ENCODE measurements at places on chromosomes 3 and 15. TPM values are rescaled to one million over a fixed set of nuclear protein-coding genes. Genes with fewer than 3 reads are reported as not detected.

GRCh38 chr3:69092030-69092516 is 7.3 kb downstream of the ARL6IP5 start:
- DNase-seq: no peak

- DNase-seq: no peak
Measured at GRCh38 chr15:60536951-60537350, 58.0 kb upstream of the ICE2 start.

- DNase-seq: no peak
Measured at GRCh38 chr3:133371181-133371580, 28.7 kb upstream of the BFSP2 start.

DNA sequence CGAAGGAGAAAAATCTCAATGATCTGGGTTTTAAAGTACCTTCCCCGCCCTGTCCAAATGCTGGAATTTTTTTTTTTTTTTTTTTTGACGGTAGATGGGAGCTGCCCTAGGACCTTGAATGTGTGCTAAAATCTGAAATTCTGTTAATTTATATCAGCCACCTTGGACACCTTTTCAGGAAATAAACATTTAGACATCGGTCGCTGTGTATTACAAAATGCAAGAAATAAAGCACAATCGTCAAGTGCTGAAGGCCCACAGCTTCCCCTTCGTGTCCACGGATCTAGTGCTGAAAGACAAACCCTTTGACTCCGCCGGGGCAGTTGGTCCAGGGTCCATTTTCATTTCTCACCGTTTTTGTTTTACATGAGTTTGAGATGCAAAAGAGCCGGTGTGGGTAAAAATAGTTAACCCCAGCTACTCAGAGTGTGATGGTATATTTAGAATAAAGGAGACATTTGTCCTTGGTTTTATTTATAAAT is 90.2 kb upstream of the CHD2 start:
- DNase-seq: no peak

DNA sequence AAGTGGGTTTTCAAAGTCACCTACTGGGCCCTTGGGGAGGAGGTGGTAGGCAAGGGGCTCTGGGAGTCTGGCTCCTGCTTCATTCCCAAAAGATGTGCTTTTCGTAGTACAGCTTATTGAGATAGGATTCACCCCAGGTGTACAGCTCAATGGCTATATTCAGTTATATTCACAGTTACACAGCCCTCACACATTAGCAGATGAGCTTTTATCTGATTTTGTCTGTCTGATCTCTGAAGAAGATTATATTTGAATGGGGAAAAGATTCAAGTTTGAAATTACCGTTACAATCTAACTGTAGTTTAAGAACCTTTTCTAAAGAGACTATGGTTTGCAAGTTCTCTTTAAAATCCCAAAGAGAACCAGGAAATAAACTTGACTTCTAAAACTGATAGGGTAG is 27.3 kb downstream of the PXYLP1 start:
- DNase-seq: no peak

DNA sequence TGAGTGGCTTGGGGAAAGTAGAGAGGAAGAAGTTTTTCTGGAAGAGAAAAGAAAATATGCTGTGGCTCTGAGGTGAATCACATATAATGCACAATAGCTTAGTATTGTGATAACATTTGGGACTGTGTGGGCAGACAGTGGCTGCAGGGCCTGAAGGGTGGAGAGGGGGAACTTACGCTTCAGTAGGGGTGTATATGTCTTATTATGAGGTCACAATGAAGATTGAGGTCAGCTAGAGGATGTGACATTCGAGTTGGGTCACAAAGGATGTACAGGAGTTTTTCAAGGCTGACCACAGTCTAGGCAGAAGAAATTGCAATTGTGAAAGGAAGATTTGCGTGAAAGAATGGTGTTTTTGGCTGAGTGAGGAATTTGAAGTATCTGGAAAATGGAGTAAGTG is 414.8 kb downstream of the LPP start:
- no peak for DNase-seq

DNA sequence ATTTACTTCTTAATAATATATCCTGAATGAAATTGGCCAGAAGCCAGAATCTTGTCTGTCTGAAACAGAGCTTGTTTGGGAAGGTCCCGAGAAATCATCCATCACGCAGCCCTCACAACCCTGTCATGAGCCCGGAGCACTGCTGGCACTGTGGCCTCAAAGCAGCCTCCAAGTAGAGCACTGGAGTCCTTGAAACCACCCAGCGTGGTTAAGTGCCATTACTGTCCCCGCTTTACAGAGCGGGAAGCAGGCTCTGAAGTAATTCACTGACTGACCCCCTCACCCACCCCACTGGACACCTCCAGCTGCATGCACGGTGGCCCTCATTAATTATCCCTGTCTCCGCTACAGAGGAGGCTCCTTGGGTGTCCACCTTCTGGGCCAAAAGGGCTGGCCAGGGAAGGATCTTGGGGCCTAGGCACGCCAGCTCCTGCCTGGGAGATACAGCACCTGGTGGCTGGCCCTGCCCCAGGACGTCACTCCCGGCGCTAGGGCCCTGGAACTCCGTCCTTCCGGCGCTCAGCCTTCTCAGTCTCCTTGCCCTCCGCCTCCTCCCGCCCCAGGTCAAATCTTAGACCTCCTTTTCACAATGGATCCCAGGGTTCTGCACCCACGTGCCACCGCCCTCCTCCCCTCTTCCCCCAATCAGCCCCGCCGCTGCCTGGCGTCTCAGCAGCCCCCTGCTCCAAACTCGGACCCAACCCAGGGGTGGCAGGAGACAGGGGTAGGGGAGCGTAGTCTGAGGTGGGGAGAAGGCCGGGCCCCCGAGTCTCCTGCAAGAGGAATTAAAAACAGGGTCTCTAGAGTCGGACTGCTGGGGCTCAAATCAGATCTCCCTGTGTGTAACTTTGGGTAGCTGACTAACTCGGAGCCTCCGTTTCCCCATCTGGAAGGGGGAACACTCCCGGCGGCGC is 1.1 kb downstream of the TKT start:
- DNase-seq: peak; percentile 38

TAGLN3 gene
- polyA plus RNA-seq: 3.0 TPM

SLC28A1 gene
- 10.3 TPM for polyA plus RNA-seq

HTR3D gene
- not detected for polyA plus RNA-seq

ATP2B2 gene
- polyA plus RNA-seq: 0.58 TPM

HAPLN3 gene
- 4.1 TPM for polyA plus RNA-seq

Data from renal cortex interstitium (tissue), 15 donors.